Activated gamma-delta T cell treated with Interleukin-2 at 50 U/mL for 16 hours (primary cell): ENCODE measurements at places on chromosomes 7 and 10.

DNA sequence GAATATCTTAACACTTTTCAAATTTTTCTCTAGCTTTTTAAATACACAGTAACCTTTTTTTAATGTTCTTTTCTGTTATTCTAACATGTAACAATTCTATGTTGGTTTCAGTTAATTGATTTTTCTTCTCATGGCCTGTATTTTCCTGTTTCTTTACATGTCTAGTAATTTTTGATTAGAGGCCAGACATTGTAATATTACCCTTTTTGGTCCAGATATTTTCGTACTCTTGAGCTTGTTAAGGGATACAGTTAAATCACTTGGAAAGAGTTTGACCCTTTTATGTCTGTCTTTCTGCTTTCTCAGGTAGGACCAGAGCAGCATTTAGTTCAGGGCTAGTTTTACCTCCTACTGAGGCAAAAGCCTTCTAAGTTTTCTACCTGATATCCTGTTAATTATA is 45.0 kb downstream of the BICC1 start:
- no peak for DNase-seq

- DNase-seq: no peak
Measured at GRCh38 chr10:122120008-122120744, 131.2 kb downstream of the TACC2 start.

- no peak for DNase-seq
Measured at GRCh38 chr10:86410542-86411124, 44.0 kb upstream of the GRID1 start.

GRCh38 chr7:134315679-134316538 is 821 bp downstream of the SLC35B4 start:
- DNase-seq: no peak

DNA sequence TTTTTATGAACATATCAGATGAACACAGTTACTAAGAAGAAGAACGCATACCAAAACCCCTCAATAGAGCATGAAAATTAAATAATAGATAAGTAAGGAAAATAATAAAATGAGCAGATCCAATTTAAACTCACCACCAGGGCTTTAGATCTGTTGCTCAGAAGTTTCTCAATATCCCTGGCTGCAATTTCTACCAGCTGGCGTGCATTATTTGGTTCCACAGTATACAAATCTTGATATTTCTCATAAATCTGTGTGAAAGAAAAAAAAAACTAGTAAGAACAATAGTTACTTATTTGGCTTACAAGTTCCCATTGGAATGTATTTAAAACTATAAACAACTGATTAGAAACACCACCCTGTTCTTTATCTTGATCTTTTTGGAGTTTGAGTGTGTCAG is 108.6 kb downstream of the CACNA2D1 start:
- no peak for DNase-seq

GRCh38 chr10:122051609-122052385 is 62.8 kb downstream of the TACC2 start:
- DNase-seq: no peak

DNA sequence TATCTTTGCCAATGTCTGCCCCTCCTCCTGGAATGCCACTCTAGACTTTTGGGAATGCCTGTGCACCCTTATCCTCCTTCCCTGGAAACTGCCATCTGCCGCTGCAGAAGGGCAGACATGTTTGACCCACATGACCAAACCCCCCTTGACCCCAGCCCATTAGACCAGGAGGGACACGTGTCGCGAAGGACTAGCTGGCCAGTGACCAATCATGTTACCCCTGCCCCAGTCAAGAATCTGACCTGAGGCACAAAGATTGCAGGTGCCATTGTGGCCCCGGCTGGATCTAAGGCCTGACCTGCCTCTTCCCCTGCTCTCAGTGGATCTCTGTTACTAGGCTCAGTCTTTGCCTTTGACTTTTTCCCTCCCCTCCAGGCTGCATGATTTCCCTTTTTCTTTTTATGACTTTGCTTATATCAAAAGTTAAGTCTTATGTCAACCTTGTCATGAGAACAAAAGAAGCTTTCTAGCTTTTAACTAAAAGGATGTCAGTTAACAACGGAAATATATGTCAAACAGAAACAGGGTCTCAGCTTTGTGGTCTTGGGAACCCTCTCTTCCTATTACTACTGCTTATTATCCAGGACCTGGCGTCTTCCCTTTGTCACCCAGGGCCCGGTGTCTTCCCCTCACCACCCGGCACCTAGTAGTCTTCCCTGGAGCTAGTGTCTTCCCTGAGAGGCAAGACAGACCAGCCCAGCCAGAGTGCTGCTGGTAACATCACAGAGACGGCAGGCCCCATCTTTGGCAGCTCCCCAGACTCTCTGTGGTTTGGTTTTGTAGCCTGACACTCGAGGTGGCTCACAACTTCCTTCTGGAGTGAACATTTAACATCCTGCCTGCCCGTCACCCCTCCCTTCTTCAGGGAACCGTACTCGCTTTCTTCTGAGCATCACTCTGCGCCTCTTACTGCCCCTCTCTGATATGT is 24.4 kb upstream of the PPIF start:
- peak; percentile 84 for DNase-seq

GRCh38 chr7:2105280-2105679 is 127.5 kb downstream of the MAD1L1 start:
- DNase-seq: no peak

- DNase-seq: no peak
Measured at GRCh38 chr10:125774581-125775191, 935 bp downstream of the MMP21 start.

DNA sequence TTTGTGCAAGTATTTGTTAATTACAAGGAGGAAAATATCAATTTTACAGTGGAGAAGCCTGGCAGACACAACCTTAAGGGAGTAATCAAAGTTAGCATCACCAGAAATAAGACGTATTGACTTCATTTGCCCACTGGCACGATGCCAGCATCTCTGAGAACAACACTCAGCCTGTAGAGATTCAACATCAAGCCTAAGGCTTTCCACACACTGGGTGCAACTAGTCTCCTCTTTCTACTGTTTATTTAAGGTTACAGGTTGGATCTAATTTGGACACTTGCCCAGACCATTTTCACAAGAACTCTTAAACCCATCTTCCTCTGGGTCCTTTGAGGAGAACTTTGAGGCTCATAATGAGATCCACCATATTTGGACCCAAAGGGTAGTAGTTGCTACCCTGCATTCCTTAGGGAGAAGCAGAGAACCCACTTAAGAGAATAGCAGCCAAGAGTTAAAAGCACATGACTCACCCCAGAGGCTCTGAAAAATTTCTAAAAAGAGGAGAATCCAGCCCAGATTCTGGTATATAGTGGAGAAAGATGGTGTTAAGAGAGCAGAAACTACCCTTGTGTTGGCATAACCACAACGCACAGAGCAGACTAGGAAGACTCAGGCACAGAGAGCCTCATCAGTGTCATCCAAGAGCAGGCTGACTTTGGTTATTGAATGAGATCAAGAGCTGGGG is 97.3 kb downstream of the CCDC71L start:
- DNase-seq: no peak

- DNase-seq: no peak
Measured at GRCh38 chr7:8208816-8209215, 53.2 kb downstream of the ICA1 start.

- DNase-seq: no peak
Measured at GRCh38 chr10:86522510-86522855, 891 bp upstream of the WAPL start.

GRCh38 chr10:86402283-86402941 is 35.8 kb upstream of the GRID1 start:
- no peak for DNase-seq

DNA sequence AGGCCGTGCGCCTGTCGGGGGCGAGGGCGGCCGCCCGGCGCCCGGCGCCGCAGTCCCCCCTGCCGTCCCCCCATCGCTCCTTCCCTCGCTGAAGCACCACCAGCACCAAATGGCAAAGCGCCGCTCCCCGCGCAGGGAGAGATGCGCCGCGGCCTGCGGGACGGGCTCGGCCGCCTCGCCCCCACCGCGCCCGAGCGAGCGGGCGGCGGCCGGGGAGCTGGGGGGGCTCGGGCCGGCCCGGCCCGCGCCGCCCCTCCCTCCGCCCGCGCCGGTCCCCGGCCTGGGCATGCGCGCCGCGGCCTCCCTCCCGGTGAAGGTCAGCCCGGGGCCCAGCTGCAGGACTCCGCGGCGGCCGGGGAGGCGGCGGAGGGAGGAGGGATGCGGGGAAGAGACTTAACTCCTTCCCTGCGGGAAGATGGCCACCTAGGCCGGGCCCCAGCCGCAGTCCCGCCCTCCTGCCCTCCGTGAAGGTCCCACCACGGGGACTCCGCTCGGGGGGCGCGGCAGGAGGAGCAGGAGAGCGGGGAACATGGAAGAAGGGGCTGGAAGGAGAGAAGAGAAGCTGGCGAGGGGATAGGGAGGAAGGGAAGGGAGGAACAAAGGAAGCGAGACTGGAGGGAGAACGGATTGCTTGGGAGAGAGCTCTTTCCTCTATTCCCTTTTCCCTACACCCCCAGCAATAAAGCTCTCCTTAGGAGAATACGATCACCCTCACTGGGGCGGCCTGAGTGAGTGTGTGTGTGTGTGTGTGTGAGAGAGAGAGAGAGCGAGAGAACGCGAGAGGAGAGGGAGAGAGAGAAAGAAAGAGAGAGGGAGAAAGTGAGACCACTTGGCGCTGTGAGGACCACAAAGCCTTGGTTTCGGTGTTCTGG is 3.4 kb upstream of the SMARCD3 start:
- DNase-seq: no peak
